ENCODE measurements at places on chromosomes 6 and 20. TPM values are rescaled to one million over a fixed set of nuclear protein-coding genes. Genes with fewer than 3 reads are reported as not detected.

Gene PLA2G7
- total RNA-seq, result 0.13 TPM

Gene C20orf202
- not detected for total RNA-seq

Gene PCSK2
- 0.48 TPM for total RNA-seq

Gene EFCAB8
- under 0.01 TPM for total RNA-seq

Gene HRH3
- not detected for total RNA-seq

Gene SLC24A3
- 0.64 TPM for total RNA-seq

Gene BPIFA1
- total RNA-seq, result not detected
